ENCODE measurements at places on chromosomes 3 and 15. TPM values are rescaled to one million over a fixed set of nuclear protein-coding genes. Genes with fewer than 3 reads are reported as not detected.

The CALML4 gene
- 9.5 TPM for total RNA-seq

The TPM1 gene
- 494 TPM for total RNA-seq

The SST gene
- not detected for total RNA-seq

The ALS2CL gene
- total RNA-seq: 6.3 TPM

The SCN11A gene
- not detected for total RNA-seq

The ECE2 gene
- total RNA-seq: not detected

The HEG1 gene
- total RNA-seq: 6.2 TPM

The AMT gene
- total RNA-seq: 0.13 TPM

The SLC38A3 gene
- not detected for total RNA-seq

The CNTN4 gene
- not detected for total RNA-seq

The CSTA gene
- total RNA-seq: 1.9 TPM

The TWF2 gene
- 78.8 TPM for total RNA-seq

The REC114 gene
- not detected for total RNA-seq

The TP63 gene
- 0.70 TPM for total RNA-seq

The DUOX1 gene
- not detected for total RNA-seq

The VPS33B gene
- 13.9 TPM for total RNA-seq

The TRIM71 gene
- total RNA-seq: not detected

The CEMIP gene
- 2.2 TPM for total RNA-seq

The ABHD5 gene
- total RNA-seq: 19.4 TPM

The LEKR1 gene
- total RNA-seq: 1.00 TPM

The LYZL4 gene
- not detected for total RNA-seq

The KBTBD8 gene
- total RNA-seq: 0.56 TPM

The OR5K2 gene
- not detected for total RNA-seq

The NEDD4 gene
- 43.9 TPM for total RNA-seq

The RAP2B gene
- total RNA-seq: 8.4 TPM

The ARPIN gene
- total RNA-seq: 12.6 TPM

The BLM gene
- 14.8 TPM for total RNA-seq

The HYKK gene
- 6.7 TPM for total RNA-seq

The ADGRG7 gene
- total RNA-seq: not detected

The RHOV gene
- total RNA-seq: 4.7 TPM

The NR1I2 gene
- not detected for total RNA-seq

The UBAP1L gene
- 0.48 TPM for total RNA-seq

The MUC4 gene
- total RNA-seq: not detected

The TGM4 gene
- total RNA-seq: not detected

The MORC1 gene
- not detected for total RNA-seq

The RASL12 gene
- total RNA-seq: 0.12 TPM

Measured in A549 treated with RU486 at 1 μM for 4 hours (cell line).